ENCODE measurements at places on chromosomes 2 and 18.

DNA sequence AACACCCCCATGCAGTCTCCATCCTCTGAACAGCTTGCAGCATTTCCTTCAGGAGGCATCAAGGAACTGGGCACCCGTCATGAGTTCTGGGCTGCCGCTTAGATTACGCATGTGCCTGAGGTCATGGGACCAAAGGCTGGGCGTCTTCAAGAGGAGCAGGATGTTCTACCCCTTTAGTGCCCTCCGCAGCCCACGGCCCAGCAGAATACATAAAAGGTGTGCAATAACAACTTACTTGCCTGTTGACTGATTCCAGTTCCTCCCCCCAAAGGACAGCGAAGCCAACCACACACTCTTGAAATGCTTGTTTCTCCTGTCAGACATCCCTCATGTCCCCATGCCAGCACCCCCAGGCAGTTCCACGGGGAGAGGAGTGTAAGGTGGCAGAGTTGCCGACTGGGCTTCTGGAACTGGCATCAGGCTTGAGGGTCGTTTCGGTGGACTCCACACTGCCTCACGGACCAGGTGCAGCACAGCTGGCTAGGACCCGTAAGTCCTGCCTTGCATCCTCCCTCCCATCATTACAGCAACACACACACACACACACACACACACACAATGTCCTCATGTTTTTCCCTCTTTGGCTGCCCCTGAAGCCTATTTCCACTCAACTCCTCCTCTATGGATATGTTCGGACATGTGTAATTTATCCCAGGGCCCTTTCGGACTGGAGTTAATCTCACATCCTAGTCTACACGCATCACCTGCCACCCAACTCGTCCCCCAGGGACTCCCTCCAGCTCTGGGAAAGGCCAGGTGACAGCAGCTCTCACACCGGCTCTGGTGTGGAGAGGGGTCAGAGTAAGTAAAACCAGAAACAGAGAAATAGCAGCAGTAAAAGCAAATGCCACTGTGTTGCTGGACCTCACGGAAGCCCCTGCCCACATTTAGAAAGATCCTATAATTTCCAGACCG, 200.7 kb downstream of the BCL11A start:
- no peak for DNase-seq

DNA sequence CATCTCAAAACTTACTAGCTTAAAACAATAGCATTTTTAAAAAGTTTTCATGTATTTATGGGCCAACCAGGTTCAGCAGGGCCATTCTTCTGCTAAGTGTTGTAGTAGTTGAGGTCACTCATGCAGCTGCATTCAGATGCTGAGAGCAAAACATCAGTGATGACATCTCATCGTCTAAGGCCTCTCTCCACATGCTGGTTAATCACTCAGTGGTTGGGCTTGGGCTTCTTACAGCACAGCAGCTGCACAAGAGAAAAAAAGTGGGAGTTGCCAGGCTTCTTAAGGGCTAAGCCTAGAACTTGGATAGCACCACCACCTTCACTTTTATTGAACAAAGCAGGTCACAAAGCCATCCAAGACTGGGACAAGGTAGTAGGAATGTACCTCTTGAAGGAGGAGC, 190.3 kb downstream of the IRS1 start:
- DNase-seq: no peak

- no peak for DNase-seq
These were observed 26.7 kb downstream of the ATOH8 start for GRCh38 chr2:85780316-85781012.

DNA sequence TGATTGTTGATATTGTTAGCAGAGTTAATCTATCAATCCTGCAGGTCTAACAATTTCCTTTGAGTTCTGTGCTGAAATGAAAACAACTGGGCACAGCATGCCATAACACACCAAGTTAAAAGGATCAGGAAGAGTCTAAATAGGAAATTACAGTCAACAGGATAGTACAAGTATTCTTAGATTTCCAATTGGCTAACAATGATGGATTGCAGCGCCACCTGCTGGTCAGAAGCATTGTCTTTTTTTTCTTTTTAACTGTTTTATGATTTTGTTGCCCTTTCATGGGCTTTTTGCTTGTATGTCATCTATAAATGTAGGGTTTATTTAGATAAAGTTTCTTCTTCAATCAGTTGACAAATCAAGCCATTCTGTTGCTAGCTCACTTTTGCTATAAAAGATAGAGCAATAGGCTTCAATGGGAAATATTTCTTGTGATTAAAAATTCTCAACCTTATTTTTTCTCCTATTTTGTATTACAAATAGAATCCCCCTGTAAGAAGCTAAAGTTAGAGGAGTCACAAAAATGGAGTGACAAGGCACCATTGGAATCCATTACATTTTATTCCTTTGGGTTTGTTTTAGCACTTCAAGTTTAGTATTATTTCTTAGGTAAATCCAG, 40.8 kb upstream of the RPRM start:
- peak; percentile 54 for DNase-seq

- peak; percentile 55 for DNase-seq
These were observed 155.8 kb downstream of the SH3RF3 start for GRCh38 chr2:109284826-109285225.

DNA sequence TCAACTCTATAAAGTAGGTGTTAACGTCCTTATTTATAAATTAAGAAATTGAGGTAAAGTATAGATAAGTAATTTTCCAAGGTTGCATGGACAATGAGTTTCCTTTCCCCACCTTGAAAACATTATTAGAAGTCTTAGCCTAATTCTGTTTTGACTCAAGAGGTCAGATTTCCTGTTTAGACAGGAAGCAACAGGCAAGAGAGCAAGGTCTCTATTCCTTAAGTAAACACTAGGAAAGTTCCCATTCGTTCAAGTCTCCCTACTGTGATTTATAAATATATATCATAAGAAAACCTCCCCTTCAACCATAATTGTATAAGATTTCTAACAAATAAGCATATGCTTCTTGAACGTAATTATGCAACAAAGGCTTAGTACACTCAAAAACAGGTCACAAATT, 40.3 kb downstream of the CLASP1 start:
- no peak for DNase-seq

GRCh38 chr18:316393-316792, 48.5 kb upstream of the THOC1 start:
- no peak for DNase-seq

DNA sequence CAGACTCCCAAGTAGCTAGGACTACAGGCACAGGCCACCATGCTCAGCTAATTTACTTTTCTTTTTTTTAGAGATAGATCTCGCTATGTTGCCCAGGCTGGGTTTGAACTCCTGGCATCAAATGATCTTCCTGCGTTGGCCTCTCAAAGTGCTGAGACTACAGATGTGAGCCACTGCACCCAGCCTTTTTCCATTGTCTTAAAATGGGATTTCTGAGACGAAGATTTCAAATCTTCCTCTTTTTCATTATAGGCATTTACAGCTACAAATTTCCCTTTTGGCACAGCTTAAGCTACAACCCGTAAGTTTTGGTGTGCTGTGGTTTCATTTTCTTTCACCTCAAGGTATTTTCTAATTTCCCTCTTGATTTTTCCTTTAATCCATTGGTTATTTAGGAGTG, 8.6 kb downstream of the GNLY start:
- DNase-seq: no peak

- no peak for DNase-seq
These were observed 73.8 kb downstream of the TGFA start for GRCh38 chr2:70479816-70480215.

GRCh38 chr2:136378712-136379595, 261.0 kb upstream of the CXCR4 start:
- peak; percentile 75 for DNase-seq

- no peak for DNase-seq
These were observed 33.3 kb upstream of the PGAP1 start for GRCh38 chr2:196959734-196960338.

DNA sequence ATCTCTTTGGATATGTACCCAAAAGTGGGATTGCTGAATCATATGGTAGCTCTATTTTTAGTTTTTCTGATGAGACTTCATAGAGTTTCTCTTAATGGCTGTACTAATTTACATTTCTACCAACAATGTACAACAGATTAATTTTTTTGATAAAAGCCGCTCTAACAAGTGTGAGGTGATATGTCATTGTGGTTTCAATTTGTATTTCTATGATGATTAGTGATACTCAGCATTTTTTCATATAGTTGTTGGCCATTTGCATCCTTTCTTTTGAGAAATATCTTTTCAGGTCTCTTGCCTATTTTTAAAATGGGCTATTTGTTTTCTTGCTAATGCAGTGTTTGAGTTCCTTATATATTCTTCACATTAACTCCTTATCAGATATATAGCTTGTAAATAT, 4.3 kb downstream of the IL18RAP start:
- no peak for DNase-seq

DNA sequence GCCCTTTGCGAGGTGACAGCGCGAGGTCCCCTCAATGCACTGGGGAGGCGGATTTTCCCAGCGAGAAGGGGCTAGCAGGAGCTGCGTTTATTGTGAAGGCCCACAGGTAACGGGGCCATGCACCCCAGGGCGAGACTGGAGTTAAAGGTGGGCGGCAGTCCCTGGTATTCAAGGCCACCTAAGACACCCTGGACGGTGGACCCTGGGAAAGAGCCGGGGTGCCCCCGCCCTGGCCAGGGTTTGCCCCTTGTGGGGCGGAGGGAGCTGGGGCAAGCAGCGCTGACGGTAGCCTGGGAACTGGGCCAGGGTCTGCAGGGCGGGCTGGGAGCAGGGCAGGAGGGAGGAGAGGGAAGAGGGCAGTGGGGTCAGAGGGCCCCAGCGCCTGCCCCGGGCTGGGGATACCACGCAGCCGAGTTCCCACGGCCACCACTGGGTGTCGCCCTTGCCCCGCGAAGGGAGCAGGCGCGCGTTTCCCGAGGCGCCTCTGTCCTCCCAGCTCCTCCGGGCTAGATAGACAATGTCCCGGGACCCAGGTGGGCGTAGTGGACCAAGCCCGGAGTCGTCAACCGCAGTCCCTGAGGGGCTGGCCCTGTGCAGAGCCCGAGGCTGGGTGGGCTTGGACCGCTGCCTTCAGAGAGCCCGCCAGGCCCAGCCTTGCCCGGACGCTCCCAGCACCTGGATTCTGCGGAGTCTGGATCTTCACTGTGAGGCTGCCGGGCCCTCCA, 80.2 kb downstream of the SMAD4 start:
- peak; percentile 82 for DNase-seq

GRCh38 chr2:38876407-38876806, 631 bp downstream of the MORN2 start:
- no peak for DNase-seq

DNA sequence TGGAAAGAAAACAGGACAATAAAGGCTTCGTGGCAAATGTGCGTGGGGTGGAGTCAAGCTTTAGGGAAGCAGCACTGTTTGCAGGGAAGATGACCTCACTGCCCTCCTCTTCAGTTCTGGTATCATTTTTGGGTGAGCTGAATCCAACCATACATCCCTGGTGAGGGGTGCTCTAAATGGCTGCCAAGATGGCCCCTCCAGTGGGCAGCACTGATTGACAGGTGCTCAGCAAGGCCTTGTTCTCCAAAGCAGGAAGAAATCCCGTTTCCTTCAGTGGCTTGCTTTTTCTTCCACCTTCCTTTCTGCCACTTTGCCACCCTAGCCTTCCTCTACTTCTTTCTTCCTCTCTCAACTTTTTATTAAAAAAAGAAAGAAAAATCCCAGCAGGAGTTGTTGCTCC, 132.8 kb upstream of the SP5 start:
- no peak for DNase-seq

GRCh38 chr2:188965563-188965962, 8.6 kb upstream of the COL3A1 start:
- no peak for DNase-seq

DNA sequence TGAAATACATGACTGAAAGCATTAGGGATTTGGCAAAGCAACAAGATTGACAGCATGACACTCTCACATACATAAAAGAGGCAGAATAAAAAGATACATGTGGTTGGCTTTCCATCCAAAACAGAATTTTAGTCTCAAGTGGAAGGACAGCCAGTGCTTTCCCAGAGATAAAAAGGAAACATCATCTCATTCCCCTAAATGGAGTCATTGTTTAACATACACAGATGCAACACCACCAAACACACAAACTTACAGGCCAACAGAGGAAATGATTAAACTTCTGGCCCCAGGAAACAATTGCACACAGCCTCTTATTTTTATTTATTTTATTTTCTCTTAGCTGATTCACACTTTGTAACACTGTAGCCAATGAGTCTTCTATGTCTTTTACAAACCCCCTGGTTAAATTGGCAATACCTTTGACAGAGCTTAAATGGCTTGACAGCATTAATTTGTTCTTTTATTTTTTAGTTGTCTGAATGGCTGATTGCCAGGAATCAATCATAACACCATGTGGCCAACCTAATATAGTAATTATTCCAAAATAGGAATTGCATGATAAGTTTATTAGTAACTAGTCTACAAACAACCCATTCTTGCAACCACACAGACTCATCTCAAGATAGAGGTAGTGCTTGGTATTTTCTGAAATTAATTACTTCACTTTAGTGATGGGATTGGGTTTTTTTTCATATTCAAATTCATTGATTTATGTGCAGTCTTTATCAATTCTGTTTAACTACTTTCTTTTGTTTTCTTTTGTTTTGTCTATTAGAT, 190.5 kb downstream of the RND3 start:
- DNase-seq: no peak

- peak; percentile 50 for DNase-seq
These were observed at the start of gene TFCP2L1 for GRCh38 chr2:121284463-121285449. Gene TFCP2L1, minus strand, starts transcription at chr2:121285202. Its CDS starts 93 bp downstream, at chr2:121285109.

All from retina (tissue), 1 donor.